ENCODE measurements at places on chromosomes 2 and 18.

GRCh38 chr2:165563468-165564225, 94.1 kb downstream of the CSRNP3 start:
- no peak for DNase-seq

GRCh38 chr2:216245391-216245975, 126.8 kb downstream of the MARCHF4 start:
- no peak for DNase-seq

GRCh38 chr2:167127135-167127534, 238.9 kb downstream of the XIRP2 start:
- DNase-seq, result no peak

- DNase-seq, result no peak
Observed at GRCh38 chr2:118993392-118993752, 51.4 kb downstream of the MARCO start.

GRCh38 chr2:173132531-173132930, 56.9 kb downstream of the MAP3K20 start:
- DNase-seq, result no peak

DNA sequence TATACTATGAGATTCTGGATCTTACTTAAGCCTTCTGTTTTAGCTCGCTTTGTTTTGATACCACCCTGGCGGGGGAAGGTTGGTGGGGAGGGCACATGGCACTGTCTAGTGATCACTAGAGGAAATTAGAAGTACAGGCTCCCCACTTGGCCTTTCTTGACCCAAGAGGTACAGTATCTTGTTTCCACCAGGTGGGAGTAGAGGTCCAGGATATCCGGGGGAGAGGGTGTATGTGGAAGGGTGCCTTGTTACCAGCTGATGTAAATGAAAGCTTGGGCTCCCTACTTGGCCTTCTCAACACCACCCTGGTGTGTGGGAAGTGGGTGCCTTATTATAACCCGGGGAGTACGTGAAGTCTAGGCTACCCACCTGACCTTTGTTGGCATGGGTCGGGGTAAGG, 7.5 kb downstream of the GALNT1 start:
- DNase-seq, result no peak

DNA sequence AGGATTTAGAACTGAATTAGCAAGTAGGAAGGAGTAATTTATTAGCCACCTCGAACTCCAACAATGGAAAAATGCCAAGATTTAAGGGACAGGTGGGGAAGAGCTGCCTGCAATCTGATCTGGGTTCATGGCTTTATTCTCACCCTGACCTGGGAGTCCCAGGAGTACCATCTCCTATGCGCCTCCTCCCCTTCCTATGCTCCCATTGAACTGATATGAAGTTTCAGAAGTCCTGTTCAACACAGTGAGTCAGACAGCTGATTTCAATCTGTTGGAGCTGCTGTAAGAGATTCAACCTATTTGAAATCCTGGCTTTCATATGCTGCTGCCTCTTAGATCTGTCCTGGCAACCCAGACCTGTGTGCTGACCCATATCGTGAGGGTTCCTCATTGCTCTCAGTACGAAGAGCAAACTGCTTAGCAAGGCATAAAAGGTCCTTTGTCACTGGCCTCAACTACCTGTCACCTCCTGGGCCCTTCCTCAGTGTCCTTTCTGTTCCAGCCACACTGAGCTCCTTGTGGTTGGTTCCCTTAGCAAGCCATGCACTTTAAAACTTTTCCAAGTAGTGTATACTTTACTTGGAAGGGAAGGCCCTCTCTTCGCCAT, 15.9 kb upstream of the CD28 start:
- no peak for DNase-seq

DNA sequence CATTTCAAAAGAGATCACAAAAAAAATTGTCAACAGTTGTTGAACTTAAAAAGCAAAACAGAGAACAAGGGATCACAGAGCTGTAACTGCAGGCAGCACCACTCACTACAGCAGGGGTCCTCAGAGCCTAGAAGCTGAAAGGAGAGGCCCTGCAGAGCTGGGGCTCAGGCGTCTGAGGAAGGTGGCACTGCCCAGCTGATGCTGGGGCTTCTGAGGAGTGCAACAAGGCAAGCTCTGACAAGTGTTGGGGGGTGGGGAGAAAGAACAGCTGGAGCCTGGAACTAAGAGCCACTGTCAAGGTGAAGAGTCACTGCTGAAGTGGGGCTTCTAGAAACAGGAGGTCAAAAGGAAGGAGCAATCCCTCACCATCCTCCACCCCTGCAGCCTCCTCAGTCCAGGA, 46.2 kb downstream of the FTCDNL1 start:
- no peak for DNase-seq

GRCh38 chr18:44742718-44743311, 62.1 kb downstream of the SETBP1 start:
- DNase-seq, result no peak

DNA sequence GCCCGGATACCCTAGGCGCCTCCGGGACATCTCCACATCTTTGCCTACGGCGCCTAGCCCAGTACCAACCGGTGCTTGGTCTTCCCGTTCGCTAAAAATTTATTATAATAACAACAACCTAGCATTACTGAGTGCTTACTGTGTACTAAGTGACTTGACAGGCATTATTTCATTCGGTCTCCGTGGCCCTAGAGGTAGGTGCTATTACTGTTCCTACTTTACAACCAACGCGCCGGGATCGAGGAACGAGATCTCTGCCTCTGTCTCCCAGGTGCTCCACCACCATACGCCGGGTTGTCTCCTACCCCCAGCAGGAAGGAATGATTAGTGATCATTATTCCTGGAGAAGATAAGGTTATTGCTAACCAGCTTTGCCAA, 657 bp upstream of the BIN1 start:
- no peak for DNase-seq

DNA sequence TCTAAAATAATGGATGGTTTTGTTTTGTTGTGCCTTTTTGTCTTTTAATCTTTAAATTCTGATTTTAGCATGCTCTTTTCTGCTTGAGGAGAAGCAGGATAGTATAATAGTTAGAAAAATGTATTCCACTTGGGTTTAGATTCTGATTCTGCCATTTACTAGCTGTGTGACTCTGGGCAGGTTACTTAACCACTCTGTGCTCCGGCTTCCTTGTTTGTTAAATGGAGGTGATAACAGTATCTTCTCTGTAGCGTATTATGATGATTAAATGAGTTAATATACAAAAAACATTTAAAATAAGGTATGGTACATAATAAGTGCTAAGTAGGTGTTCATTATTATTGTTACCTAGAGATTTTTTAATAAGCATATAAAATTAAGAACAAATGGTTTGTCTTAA, 26.9 kb upstream of the IL18RAP start:
- DNase-seq, result no peak

DNA sequence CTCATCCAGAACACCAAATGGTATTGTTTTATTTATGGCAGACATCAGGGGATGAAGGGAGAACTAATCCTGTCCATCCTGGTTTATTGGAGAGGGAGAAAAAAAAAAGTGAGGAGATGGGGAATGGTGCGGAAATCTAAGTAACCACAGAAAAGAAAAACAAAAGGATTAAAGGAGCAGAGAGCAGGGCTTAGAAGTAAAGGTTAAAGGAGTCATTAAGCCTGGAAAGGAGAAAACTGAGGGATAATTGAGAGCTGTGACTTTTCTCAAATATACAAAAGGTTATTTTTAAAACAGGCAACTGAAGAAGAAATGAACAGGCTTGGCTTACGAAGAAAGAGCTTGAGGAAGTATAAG, 127.2 kb upstream of the PPP1CB start:
- DNase-seq, result no peak

GRCh38 chr2:28034696-28035095, 144.2 kb downstream of the BABAM2 start:
- no peak for DNase-seq

- peak; percentile 90 for DNase-seq
Observed at GRCh38 chr2:96157649-96158553, 12.7 kb upstream of the DUSP2 start.

DNA sequence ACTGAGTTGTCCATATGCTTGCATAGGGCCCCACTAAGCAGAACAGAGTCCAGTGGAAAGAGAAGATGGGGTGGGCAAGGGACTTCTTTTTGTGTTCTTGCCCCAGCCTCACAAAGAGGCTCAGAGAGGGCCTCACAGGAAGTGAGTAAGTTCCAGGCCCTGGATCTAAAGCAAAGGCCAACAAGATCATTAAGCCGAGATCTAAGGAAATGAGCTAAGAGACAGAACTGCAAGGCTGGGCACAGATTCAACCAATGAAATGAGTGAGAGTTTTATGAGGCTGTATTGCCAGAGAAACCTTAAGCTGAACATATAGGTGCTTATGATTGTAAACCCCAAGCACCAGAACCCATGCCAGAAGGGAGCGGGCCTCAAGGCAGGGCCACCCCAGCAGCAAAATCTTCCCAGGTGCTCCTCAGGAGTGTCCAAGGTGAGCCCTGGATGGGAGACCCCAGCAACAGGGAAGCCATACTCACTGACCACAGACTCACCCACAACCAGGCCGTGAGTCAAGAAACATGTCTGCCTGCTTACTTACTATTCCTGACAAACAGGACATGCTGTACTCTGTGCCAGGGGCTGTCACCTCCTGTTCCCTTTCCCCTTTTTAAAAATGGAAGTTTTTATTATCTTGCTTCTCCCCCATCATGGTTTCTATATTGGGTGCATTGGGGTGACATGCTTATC, 40.2 kb downstream of the SLC14A1 start:
- no peak for DNase-seq

- DNase-seq, result no peak
Observed at GRCh38 chr18:13474907-13475545, 251.3 kb downstream of the FAM210A start.

DNA sequence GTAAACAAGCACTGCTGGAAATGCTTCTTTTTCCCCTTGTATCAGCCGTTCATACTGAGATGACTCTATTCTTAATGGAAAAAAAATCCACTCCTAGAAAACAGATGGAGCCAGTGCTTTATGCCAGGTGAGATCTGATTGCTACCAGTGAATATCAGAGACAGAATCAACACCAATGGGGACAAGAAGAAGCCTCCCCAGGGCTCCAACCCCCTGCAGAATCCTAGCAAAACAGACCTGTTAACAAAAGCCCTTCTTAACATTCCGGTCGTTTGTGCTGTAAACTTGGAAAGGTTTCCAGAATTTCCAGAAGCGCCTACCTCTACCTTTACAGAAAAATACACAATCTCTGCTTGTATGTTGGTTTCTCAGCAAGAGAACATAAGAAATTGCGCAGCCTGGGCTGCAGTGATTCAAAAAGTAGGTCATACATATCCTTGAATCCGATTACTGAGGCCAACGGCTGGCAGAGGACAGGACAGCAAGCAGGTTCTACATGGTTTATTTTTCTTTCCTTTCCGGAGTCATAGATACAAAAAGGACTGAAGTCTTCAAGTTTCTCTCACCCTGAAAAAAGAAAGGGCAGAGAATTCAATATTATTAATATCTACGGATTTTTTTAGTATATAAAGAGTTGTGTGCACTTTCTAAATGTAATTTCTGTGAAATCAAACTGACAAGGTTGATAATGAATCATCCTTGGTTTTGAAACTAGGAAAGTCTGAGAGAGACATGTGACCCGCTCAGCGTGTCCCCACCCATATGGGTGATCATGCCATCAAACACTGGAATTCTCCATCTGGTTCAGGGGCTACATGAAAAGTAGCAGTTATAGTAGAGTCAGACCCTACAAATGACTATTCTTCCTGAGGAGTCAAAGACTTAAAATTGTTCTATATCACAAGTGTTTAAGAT, 266.7 kb upstream of the MGAT5 start:
- DNase-seq, result no peak

- DNase-seq, result no peak
Observed at GRCh38 chr2:88181511-88181910, 11.4 kb downstream of the THNSL2 start.

- no peak for DNase-seq
Observed at GRCh38 chr2:230512955-230513748, 97.2 kb downstream of the SP100 start.

GRCh38 chr2:175439416-175439815, 257.9 kb upstream of the ATP5MC3 start:
- no peak for DNase-seq

DNA sequence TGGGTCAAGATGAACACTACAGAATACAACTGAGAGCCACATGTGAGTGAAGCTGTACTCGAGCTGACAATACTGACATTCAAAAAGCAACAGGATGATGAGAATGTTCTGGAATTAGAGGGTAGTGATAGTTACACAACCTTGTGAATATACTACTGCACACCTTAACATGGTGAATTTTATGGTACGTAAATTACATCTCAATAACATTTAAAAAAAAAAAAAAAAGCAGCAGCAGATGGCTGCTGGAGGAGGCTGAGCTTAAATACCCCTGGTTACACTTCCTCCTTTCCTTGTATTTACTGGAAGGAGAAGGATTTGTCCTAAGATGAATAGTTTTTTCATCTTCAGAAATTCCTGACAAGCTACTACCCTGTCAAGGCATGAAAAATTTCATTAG, 45.5 kb upstream of the CYP1B1 start:
- DNase-seq, result no peak

DNA sequence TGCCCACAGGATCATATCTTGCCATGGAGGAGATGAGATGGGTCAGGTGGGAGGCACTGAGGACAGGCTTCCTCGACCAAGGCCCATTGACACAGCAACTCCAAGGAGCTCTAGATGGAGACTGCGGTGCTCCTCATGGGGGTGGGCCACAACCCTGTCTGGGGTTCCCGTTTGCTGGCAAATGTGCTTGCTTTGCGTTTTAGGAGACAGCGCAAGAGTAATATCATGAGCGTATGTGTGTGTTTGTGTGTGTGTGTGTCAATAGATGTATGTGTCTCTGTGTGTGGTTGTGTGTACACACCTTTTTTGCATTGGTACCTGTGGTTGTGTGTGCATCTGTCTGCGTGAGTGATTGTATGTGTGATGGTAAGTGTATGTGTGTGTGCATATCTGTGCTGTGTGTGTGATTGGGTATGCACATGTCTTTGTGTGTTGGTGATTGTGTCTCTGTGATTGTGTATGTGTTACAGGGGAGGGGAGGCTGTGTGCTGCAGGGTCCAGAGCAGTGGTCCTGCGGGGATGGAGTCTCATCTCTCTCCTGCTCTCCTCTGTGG, 4.4 kb downstream of the FBLN7 start:
- DNase-seq, result no peak

- no peak for DNase-seq
Observed at GRCh38 chr18:24766376-24766775, 305.9 kb downstream of the HRH4 start.

GRCh38 chr2:38462121-38462661, 85.1 kb upstream of the ATL2 start:
- DNase-seq, result peak; percentile 44

DNA sequence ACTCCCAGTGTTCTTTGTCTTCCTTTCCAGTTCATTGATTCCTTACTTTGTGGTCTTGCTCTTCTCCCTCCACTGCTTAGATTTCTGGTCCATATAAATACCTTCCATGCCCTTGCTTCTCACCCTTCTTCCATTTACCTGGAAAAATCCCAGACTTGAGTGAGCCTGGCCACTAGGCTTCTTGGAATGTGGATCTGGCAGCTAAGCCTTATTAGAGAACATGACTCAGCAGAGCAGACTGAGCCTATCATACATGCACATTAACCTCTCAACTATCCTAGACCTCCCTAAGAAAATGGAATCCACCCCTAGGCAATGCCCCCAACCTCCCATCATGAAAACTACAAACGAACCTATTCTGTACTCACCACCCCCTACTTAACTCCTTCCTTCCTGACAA, 127.7 kb downstream of the RHBDD1 start:
- DNase-seq, result no peak
